ENCODE measurements at places on chromosomes 1 and 21. TPM values are rescaled to one million over a fixed set of nuclear protein-coding genes. Genes with fewer than 3 reads are reported as not detected.

BRDT gene
- not detected for total RNA-seq

TNNI3K gene
- total RNA-seq: 1.2 TPM

PGLYRP3 gene
- not detected for total RNA-seq

CHODL gene
- not detected for total RNA-seq

- no peak for ATAC-seq
Observed at GRCh38 chr1:21308330-21308729, 18.1 kb upstream of the ECE1 start.

PRELP gene
- total RNA-seq: not detected

GRCh38 chr1:221915764-221916163, 173.9 kb upstream of the DUSP10 start:
- no peak for ATAC-seq

DNA sequence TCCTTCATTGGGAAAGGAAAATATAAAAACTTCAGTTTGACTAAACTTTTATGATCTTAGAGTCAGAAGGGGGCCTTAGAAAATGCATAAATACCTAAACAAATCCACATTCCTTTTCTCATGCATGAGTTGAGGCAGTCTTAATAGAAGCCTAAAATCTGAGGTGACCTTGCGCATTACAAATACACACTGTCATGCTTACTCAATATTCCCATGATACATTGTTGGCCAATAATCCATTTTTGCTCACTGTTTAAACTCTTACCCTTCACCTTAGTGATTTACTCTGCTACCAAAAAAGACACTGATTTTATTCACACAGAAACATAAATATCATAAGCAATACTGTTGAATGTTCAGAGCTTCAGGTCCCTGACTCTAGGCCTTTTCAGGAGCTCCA, 19.1 kb upstream of the TMCO1 start:
- ATAC-seq: no peak

DNA sequence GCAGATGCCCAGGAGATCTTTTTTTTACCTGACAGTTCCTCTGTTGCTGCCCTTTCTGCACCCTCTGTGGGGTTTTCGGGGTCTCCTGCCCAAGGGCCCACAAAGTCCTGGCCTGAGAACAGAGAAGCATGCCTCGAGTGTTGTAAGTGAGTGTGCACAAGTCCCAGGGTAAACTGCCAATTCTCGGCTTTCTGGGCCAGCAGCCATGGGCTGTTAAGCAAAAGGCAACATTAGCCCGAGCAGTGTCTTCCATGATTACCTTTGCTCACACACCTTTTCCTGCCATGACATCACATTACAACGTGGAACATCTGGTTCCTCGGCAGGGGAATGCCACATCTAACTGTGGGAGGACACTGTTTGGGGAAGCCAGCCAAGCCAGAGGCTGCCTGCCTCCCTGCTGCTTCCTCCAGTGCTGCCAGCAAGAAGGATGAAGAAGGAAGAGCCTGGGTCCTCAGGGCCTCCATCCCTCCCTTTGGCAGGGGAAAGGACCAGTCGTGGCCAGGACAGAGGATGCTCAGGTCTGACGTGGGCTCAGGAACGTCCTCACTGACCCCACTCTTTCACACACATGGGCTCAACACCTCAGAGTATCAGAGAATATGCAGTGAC, 485.9 kb downstream of the OMA1 start:
- no peak for ATAC-seq

DNA sequence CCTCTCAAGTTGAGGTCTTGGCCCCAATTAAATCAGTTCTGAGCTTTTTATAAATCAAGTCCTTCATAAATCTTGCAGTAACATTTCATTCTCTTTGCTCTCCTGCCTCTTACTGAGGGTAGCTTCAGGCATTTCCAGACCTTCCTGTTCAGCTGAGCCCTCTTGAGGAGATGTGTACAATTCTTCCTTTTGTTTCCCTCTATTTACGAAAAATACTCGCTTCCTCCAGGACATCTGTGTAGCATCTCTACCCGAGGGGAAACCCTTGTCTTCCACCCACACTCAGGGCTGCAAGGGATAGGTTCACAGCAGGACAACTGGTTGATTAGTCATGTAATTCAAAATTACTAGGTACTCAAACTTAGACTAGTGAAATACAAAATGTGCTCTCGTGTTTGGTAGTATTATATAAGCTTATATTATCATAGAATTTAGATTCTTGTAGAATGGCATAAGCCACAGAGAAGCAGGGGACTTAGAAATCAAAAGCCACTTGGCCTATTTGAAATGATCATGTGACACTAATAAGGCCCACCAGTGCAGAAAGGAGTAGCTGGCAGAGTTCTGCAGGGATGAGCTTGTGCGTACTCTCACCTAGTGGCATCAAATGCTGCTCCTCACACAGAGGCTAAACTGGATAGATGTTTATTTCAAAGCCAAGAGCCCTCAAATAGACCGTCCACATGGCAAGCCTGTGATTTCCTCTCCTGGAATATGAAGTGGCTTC, 126.7 kb downstream of the GDAP2 start:
- ATAC-seq: no peak

MX1 gene
- total RNA-seq: 32.5 TPM

RIMS3 gene
- 4.2 TPM for total RNA-seq

Measured in activated T-helper 17 cell treated with anti-CD3 and anti-CD28 coated beads, Interleukin-2, amount 50 U/mL, for 72 hours (primary cell).